Right atrium auricular region (tissue), 2 donors: ENCODE measurements at places on chromosomes 5 and 9. TPM values are rescaled to one million over a fixed set of nuclear protein-coding genes. Genes with fewer than 3 reads are reported as not detected.

DNA sequence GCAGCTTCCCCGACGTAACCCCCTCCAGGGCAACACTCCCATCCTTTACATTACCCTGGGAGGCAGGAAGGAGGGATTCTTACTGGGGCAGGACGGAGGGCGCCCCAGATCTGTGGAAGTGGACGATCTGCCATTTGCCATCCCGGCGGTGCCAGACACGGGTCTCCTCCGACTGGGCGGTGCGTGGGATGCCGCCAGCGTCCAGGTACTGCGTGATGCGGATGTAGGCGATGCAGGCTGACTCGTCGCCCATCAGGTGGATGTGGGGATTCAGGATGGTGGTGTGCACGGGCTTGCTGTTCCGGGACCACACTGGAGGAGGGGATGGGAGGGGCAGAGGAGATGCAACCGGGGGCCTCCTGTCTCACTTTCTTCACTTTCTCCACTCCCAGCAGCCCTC is 33.0 kb downstream of the SLC6A7 start:
- DNase-seq: no peak

DNA sequence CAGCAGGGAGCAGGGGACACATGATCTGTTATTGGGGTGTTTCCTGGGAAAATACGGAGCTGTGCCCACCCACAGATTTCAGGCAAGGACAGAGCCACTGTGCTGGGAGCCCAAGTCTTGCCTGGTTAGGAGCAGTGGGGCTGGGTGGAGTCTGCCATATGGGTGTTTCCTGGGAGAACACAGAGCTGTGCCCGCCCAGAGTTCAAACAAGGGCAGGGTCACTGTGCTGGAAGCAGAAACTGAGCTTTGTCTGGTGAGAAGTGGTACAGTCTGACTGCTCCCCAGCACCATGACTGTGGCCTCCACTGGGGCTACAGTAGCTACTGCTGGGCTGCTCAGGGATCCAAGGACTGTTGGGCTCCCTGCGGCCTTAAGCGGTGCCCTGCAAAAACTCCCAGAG is 135.5 kb downstream of the MCTP1 start:
- DNase-seq: no peak

DNA sequence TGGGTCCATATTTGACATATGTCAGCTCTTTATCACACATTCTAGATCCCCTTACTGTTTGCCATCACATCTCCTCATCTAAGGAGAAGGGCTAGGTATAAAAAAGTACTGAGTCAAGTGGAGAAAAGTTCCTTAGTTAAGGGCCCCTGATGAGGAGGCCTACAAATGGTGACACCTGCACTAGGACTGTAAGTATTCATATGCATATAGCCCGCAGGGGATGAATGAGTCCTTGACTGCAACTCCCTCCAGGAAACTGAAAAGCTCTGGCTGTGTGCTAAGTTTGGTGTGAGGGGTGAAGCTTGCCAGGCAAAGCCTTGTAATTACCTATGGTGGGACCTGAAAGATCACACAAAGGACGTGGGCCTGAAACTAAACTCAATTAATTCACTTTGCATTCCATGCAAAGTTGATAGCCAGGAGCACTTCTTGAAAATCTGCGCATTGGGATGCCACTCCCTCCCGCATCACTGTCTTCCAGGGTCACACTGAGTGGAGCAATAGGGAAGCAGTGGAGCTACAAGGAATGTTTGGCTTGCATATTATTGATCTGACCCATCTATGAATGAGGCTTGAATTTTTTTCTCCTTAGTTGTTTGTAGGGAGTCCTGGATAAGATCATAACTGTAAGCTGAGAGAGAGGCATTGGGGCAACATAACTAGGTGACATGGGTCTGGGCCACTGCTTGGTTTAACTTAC is 11.9 kb upstream of the EQTN start:
- DNase-seq: no peak

DNA sequence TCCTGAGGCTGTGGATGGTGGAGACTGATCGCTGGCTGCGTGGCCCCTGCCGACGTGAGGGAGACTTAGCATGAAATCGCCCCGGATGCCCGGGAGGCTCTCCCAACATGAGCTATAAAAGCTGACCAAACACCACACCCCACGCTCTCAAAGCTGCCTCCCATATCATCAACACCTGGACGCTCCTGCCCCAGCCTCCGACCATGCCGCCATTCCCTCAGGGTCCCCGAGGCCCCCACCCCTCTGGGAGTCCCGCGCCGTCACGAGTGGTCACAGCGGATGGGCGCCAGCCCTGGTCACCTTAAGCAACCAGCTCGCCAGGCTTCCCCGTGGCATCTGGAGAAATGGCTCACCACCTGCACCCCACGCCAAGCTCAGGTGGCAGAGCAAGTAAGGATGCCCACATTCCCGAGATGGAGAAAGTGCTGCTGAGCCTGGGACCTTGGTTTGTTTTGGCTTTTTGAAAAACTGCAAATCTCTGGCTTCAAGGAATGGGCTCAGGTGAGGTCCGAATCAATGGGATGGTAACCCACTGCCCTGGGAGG is 196.0 kb downstream of the MED10 start:
- DNase-seq: no peak

DNA sequence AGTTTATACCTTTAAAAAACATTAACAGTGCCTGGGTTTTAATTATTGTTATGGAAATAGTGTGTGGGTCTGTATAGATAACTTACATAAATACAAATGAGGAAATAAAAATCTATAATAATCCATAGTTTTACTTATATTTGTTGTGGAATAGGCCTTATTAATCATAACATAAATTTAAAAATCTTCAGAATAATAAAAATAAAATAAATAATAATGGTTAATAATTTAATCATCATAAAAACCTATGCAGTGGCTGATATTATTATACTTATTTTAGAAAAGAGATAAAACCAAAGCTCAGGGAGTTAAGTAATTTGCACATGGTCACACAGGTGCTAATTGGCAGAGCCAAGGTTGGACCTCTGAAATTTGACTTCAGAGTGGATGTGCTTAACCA is 785.3 kb upstream of the SEMA6A start:
- DNase-seq: no peak

DNA sequence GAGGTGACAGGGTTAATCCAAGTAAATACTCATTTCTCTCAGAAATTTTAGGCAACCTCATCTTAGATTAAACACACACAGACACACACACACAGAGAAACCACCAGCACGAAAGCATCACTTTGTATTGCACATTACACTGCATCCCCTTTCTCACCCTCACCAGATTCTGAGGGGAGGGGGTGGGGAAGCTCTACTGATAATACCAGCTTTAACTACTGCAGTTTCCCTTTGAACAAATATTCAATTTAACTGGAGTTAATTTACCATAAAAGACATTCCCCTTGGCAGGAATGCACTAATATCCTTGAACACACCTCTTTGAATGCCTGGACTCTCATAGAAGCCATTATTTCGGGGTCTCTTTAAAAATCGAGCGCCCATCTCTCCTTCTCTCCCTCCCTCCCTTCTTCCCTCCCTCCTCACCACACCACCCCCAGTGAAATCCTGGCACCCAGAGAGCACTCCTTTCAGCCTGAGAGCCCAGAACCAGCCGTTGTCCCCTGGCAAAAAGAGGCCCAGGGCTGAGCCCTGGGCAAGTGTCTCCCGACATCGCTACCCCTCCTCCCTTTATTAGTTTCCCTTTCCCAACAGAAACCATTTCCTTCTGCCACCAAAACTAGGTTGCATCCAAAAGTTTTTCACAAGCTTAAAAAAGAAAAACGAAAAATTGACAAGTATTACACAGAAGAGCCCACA is 2.8 kb upstream of the NFIB start:
- DNase-seq: no peak

The NEUROG1 gene
- not detected for total RNA-seq

The FAM78A gene
- total RNA-seq: 55.3 TPM
